Epithelial cell of proximal tubule (primary cell): ENCODE measurements at places on chromosomes 12 and 14.

DNA sequence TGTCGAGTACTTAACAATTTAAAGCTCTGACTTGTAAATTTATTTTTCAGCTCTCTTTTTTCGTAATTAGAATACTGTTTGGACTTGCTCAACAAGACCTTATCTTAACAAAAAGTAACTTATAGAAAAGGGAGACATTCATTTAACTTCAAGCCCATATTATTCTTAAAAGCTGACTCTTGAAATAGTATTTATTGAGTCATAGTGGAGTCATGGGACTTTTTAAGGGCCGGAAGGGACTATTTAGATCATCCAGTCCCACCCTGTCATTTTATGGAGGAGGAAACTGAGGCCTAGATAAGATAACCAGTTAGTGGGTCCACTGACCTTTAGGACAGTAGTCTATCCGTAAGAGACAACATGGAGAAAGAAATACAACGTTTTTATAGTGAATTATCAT, 1.5 kb downstream of the RAP1B start:
- no peak for DNase-seq

GRCh38 chr12:75315518-75315917, 14.6 kb downstream of the CAPS2 start:
- DNase-seq, result peak; percentile 30

- no peak for DNase-seq
Observed at GRCh38 chr12:51863933-51864832, 15.7 kb upstream of the FIGNL2 start.

DNA sequence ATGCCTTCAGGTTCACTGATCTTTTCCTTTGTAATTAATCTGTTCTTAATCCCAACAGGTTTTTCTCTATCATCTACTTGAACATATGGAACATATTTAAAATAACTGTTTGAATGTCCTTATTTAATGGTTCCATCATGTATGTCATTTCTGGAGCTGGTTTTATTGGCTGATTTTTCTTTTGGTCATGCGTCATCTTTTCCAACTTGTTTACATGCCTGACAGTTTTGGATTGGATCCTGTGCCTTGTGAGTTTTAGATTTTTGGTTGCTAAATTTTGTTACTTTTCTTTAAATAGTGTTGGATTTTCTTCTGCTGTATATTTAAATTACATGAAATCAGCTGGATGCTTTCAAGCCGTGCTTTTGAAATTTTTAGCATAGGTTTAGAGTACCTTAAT, 237.3 kb upstream of the DAAM1 start:
- no peak for DNase-seq

DNA sequence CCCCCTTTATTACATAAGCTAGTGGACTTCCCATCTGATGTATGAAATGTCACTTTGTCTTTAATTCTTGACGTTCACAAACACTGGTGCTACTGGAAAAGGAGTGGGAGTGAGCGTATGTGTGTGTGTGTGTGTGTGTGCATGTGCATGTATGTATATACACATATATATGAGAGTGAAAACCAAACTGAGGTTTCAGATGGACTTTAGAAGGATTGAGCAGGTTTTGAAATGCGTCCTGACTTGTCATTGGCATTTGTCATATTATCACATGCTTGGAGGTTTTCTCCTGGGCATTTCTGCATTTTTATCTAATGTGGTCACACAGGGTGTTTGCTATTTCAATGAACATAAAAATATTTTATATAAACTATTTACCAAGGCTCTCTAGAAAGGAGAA, 1085.9 kb downstream of the BCL11B start:
- no peak for DNase-seq

DNA sequence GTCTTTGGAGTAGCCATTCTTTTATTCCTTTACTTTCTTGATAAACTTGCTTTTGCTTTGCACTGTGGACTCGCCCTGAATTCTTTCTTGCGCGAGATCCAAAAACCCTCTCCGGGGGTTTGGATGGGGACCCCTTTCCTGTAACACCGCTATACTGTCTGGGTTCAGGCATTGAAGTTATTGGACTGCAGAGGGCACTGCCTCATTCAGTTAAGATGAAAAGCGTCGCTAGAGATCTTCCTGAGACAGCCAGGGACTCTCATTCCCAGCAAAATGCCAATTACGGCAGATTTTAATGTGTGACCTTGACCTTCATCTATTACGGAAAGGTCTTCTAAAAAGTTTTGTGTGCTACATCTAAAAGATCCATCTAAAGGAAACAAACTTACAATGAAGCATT, 17.3 kb upstream of the RIMKLB start:
- DNase-seq, result no peak

DNA sequence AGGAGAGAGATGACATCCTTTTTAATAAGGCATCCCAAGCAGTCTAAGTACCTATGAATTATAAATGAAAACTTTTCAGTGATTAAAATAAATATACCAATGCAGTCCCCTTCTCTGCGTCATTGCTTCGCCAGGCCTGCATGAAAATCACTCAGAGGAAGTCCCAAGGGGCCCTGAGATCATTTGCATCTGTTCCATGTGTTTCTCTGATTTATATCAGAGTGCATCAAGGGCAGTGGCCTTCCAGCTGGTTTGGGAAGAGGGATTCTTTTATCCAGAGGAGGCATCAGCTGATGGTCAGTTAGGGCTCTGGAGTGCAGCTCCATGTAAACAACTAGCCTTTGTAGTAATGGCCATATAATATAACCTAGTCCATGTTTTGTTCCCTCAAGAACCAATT, 210.1 kb downstream of the RGS6 start:
- DNase-seq, result no peak

DNA sequence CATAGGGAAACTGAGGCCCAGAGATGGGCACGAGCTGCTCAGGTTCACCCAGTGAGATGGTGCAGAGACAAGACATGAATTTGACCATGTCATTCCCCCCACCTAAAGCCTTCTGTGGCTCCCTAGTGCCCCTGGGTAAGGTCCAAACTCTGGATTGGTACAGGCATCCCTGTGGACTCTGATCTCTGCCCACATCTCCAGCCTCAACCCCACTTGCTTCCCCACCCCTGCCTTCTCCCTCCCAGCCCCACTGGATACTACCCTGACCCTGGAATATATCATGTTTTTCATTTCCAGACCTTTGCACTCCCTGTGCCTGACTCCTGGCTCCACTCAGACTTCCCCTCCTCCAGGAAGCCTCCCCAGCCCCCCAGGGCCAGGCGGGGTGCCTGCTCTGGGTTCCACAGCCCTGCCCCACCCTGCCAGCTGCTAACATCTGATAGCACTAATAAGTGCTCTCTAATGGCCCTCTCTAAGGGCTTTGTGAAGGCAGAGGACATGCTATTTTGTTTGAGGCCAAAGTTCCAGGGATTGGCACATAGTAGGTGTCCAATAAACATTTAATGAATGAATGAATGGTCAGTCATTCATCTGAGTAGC, 1.1 kb upstream of the SDSL start:
- DNase-seq, result no peak

DNA sequence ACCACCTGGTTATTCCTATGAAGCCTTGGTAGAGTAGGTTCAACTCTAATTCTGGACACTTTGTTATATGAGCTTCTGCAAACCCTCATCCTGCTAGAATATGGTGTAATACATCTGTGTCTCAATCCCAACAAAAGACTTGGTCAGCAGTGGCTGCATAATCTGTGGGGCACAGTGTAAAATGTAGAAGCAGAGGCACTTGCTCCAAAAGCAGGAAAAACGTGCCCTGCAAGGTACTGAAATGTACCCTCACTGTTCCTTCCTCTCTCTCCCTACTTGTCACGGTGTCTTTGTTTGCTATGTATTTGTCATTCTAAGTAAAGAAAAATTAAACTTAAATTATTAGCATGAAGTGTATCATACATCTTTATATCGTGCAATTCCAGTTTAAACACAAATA, 267.9 kb downstream of the BCL11B start:
- DNase-seq, result no peak

DNA sequence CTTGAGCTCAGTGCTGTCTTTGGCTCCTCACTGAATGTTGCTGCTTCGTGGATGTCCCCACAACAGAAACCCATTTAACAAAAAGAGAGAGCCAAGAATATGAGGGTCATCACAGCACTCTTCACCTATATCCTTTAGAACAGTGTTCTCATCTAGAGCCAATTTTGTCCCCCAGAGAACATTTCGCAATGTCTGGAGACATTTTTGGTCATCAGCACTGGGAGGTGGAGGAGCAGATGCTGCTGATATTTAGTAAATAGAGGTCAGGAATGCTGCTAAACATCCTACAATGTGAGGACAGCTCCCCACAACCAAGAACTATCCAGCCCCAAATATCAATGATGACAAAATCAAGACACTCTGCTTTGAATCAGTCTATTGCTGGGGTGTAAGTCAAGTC, 92.5 kb downstream of the BBS10 start:
- no peak for DNase-seq

- DNase-seq, result no peak
Observed at GRCh38 chr12:1801303-1801975, 18.9 kb upstream of the LRTM2 start.
